Stimulated activated CD4-positive, alpha-beta T cell treated with anti-CD3 and anti-CD28 coated beads, Interleukin-12 subunit alpha, Interleukin-12 subunit beta, amount 100 ng/mL, for 48 hours (primary cell): ENCODE measurements at places on chromosomes 6 and 20.
A peak's percentile ranks its signal among the peaks of the same experiment; 100 is the strongest.

DNA sequence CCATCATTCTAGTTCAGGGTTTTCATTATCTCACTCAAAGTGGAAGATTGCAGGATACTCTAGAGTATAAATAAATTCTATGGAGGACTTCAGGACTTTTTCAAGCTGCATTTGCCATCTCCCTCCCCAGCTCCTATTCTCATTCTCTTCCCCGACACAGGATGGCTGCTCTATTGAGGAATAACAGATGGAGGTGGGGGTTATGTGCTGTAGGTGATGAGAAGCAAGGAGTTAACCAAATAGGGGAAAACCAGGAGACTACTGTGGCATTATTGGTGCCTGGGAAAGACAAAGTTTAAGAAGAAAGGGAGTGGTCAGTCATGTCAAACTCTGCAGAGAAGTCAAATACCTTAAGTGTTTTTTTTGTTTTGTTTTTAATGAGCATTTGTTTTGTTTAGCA, 109.3 kb downstream of the GRIK2 start:
- no peak for DNase-seq

DNA sequence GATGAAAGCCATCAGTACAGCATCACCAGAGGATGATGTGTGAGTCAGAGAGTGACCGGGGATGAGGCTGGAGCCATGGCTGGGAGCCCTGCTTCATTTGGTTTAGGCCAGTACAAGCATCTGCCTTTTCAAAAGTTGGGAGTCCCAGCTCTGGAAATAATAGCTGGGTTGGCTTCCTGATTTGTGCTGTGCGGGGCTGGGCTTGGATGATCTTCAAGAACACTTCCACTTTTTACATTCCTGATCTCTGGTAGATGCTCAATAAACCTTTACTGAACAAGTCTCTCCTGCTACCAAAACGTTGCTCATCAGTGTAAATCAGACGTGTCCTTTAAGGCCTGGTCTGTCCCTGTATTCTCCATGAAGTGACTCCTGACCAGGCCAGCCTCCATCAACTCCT, 44.1 kb upstream of the ADGRF4 start:
- DNase-seq = no peak

GRCh38 chr20:19978511-19979210, 38.5 kb upstream of the NAA20 start:
- DNase-seq = no peak

GRCh38 chr6:20918868-20919267, 384.6 kb downstream of the CDKAL1 start:
- no peak for DNase-seq

DNA sequence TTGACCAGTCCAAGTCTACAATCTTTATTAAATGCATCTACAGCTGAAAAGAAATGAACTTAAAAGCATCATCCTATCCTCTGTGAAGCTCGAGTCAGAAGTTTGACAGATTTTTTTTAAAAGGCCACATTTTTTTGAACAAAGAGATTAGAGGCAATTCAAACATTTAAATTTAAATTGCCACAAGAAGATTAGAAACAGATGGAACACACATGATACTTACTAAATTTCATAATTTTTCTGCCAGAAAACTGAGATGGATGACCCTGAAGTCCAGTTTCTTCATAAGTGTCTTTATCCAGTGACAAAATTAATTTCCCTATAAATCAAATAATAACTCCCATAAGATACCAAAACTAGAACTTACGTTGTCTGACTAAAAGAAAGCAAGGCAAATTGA, 4.3 kb downstream of the RPP40 start:
- no peak for DNase-seq

- DNase-seq = peak; percentile 9
Measured at GRCh38 chr6:11585426-11586016, 48.0 kb downstream of the TMEM170B start.
